ENCODE measurements at places on chromosomes 5 and 9.

DNA sequence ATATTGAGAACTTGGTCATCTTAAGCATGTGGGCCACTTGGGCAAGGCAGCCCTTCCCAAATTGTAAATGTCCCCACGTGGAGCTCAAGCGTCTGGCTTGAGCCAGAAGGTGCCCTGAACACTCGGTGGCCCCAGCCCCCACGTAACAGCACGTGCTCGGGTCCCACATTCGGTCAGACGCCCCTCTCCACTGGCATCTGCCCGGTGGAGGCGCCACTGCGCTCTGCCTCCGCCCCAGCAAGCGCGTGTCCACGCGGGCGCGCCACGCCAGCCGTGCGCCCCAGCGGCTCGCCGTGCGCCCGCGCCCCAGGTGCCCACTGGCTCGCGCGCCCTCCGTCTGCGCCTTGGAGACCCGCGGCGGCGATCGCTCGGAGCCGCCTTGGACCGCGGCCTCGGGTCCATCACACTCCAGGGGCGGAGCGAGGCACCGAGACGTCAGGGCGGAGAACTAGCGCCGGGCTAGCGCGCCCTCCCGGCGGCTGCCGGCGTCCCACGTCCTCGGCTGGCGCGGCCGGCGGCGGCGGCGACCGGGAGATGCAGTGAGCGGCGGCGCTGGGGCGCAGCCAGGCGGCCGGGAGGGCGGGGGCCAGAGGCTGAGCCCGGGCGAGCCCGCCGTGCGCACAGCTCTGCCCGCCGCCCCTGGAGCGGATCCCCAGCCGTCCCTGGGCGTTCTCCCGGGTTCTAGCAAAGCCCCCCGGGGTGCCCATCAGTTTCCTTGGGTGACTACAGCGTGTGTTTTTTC lies at the start of gene PALM2AKAP2:
Gene PALM2AKAP2, plus strand, starts transcription at position 488 of the 742 bp plus-strand sequence. CDS start 291 bp downstream, outside the sequence.
- DNase-seq, result peak; percentile 35

- no peak for DNase-seq
Observed at GRCh38 chr5:126460977-126461376, 37.8 kb downstream of the GRAMD2B start.

- no peak for DNase-seq
Observed at GRCh38 chr9:108142504-108143201, 653.1 kb upstream of the KLF4 start.

- DNase-seq, result no peak
Observed at GRCh38 chr9:77562019-77562748, 85.9 kb downstream of the GNA14 start.

DNA sequence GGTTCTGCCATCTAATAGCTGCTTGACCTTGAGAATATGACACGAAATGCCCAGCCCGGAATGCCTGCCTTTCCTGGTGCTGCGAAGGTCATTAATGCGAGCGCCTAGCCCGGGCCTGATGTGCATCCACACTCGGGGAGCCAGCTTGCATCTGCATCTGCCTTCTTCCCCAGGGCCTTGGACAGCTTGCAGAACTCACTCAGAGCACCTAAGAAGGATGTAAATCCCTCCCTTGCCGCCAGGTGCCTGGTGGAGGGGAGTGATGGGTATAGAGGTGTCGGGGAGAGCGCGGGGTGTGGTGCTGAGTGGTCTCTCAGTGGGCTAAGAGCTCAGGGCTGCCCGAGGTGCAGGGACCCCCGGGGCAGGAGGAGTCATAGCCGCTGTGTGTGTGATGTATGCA lies 127.2 kb downstream of the MRPL36 start:
- DNase-seq, result no peak

- DNase-seq, result no peak
Observed at GRCh38 chr5:111144352-111144930, 52.3 kb downstream of the WDR36 start.

DNA sequence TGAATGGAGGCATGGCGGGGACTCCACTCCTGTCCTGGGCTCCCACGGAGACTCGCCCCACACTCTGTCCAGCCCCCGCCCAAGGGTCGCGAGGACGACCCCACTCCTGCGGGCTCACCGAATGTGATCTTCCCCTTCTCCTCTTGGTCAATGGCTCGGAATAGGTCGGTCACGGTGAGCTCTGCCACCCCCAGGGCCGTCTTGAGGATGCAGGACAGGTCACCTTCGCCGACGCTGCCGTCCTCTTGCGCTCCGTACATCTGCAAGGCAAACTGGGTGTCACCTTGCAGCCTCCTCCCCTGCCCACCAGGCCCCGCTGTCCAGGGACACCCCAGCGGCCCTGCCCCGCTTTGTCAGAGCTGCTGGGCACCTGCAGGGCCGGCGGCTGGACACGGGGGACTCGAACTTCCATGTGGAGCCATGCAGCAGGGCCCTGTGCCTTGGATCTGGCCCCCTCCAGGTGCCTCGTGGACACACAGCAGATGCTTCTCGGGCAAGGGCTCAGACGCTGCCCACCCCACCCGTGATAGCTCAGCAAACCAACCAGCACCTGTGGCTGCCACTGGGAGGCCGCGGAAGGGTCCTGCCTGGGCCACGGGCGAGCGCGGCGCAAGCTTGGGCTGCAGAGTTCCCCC lies 21.5 kb upstream of the SLC6A3 start:
- no peak for DNase-seq

DNA sequence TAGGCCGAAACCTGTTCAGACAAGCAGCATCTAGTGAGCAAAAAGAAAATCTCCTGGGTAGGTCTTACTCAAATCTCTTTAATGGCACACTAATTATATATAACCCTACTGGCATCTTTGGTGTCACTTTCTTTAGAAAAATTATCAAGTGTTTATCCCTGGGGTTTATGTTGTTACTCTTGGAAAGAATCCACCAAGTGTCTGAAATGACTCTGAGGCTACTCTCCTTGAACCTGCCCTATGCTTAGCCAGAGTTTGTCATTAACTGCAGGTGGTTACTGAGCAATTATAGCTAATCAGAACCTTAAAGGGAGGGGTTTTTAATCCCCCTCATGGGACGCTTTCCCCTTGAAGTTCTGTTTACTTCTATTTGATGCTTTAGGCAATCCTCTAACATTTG lies 381.9 kb downstream of the PLK2 start:
- DNase-seq, result peak; percentile 80

GRCh38 chr9:69141851-69142250 lies 32.2 kb upstream of the TJP2 start:
- no peak for DNase-seq

DNA sequence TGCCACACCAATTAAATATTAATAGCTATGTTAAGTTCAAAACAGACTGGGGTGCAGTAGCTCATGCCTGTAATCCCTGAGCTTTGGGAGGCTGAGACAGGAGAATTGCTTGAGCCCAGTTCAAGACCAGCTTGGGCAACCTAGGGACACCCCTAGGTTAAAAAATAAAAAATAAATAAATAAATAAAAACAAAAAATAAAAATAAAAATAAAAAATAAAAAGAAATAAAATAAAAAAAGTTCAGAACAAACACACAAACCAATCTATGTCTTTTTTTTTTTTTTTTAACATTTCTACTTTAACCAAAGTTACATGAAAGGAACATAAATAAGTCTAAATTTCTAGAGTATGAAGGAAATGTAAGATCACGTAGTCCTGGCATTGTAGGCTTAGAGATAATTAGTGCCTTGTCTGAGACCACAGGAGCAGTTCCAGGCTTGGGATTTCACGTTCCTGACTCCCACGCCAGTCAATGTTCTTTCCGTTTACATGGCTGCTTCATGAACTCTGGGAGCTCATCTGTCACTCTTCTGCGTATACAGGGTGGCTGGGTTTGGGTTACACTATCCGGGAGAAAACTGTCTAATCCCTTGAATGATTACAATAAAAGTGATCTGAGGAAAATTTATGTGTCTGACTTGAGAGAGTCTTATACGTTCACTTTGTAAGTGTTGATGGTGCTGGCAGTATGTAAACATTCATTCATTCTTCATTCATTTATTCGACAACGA lies 85.2 kb downstream of the KIAA1958 start:
- DNase-seq, result no peak

DNA sequence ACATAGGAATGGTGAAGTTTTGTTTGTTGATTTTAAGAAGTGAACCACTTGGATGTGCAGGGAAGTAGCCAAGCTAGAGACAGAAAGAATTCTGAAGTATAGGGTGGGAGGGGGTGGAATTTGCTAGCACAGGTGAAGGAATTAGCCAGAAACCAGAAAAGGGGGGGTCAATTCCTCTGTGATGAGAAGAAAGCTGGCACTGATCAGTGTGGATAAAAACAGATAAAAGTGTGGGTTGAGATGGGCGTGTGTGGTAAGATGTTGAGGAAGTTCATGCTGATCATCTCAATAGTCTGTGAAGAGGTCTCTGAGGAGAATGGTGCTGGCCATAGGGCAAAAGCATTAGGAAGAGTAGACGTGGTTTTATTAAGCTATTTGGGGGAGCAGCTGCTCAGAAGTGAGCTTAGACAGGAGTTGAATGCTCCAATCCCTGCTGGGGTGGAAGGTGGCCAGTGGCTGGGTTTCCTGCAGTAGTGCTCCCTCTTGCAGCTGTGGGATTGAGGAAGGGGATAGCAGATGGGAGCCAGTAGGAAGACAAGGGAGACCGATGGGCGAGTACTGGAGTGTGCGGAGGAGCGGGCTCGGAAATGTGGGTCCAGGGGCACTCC lies 88.7 kb upstream of the ELL2 start:
- DNase-seq, result no peak

- no peak for DNase-seq
Observed at GRCh38 chr9:132854832-132855231, 23.3 kb downstream of the AK8 start.

Measured in NCI-H748 treated with DMSO at 0.1 percent for 48 hours (cell line).